Right atrium auricular region (tissue), 2 donors: ENCODE measurements at places on chromosomes 6 and 20. TPM values are rescaled to one million over a fixed set of nuclear protein-coding genes. Genes with fewer than 3 reads are reported as not detected.

Gene CRISP2
- not detected for total RNA-seq

Gene EPPIN
- not detected for total RNA-seq

Gene CDH26
- total RNA-seq = 0.43 TPM

Gene CD93
- total RNA-seq = 51.6 TPM

Gene DLL1
- total RNA-seq = 22.0 TPM

Gene KIAA0408
- total RNA-seq = 1.5 TPM

Gene AGER
- total RNA-seq = 1.4 TPM

Gene PDE7B
- 11.2 TPM for total RNA-seq

Gene DBNDD2
- 159 TPM for total RNA-seq

Gene KCNK16
- total RNA-seq = not detected

Gene SERINC3
- total RNA-seq = 112 TPM

Gene HLA-DQA1
- 0.63 TPM for total RNA-seq
